Activated naive CD4-positive, alpha-beta T cell treated with Interleukin-2 at 50 U/mL for 16 hours (primary cell): ENCODE measurements at places on chromosomes 5 and 9.

GRCh38 chr5:43078956-43079355 is 38.8 kb upstream of the ANXA2R start:
- DNase-seq: no peak

DNA sequence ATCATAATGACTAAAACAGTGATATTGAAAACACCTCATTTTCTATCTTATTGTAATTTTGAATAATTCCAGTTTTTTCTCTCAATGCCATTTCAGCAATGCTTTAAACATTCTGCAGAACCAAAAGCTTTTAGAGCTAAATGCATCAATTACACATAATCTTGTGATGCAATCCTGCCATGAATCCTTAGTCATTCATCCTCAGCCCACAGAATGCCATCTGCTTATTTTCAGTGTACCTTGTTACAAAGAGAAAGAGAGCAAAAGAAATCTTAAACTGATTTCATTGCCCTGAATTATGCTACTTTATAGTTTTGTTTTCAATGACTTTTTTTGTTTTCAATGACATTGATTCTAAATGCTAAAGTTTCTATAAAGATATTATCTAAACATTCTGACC is 1234.8 kb upstream of the C9orf72 start:
- no peak for DNase-seq

DNA sequence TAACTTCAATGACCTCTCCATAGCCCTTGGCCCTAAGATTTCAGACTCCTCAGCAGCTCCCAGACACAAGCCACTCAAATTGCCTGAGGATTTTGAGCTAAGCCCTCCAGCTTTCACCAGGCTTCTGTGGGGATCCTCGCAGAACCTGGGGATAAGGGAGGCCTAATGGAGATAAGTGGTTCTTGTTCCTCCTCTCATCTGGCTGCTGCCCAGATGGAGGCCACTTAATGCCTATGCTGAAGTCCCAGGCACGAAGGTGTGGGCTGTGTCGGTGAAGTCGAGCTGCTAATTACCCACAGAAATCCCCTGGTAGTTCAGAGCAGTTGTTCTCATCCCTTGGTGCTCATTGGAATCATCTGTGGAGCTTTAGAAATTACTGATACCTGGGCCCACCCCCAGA is 10.3 kb upstream of the FAT2 start:
- no peak for DNase-seq

DNA sequence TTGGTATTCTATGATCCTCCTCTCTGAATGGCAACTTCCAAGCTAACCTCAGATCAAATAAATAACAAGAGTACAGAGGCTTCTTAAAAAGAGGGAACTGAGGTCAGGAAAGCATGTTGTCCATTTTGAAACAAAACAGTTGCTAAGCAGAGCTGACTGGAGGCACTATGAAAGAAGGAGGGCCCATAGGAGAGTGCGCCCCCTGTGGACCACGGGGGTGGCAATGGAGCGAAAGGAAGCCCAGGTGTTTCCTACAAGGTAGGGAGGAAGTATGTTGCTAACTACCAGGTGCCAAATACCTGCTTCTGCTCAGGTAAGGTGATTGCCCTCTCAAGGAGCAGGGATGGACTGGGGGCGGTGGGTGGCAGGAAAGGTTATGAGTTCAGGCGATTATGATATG is 101.8 kb upstream of the MAST4 start:
- no peak for DNase-seq

DNA sequence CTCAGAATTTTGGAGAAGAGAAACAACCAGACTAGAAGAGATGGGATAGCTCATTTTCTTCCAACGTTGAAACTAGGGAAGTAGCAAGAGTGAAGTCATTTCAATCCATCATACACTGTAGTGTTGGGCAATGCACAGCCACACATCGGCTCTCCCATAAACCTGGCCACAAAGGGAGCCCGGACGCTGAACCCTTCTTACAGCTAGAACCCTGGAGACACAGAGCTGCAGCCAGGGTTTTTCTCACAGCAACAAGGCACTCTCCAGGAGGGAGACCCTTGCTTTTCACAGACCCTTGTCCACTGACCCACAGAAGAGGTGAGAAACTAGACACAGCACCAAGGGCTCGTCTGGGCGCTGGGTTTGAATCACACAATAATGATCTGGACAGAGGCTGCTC is 101.4 kb upstream of the FSTL4 start:
- DNase-seq: no peak

- DNase-seq: no peak
Measured at GRCh38 chr5:43627028-43627427, 24.0 kb downstream of the NNT start.

DNA sequence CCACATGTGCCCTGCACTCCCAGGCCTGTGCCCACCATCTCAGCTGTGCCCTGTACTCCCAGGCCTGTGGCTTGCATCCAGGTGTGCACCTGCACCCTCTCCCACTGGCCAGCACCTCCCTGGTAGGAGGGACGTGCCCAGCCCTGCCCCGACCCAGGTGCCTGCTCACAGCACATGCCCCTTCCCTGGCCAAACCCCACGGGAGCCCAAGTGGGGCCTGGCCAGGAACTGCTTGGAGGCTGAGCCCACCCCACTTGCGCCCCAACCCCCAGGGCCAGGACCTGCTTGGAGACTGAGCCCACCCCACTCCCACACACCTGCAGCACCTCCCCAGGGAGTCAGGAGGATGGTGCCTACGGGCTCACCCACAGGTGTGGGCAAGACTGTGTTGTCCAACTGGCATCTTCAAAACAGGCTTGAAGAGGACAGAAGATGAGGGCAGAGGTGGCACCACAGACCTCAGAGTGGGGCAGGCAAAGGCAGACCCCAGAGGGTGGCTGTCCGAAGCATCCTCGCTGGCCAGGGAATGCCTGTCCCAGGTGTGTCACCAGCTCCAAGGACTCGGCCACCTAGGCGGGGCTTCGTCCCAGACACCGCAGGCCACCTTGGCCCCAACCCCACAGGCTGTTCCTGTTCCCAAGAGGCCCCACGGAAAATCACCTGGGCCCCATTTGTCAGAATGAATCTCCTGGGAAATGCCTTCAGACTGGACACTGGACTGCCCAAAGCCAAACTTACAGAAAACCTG is 10.8 kb downstream of the ZDHHC11B start:
- DNase-seq: no peak

GRCh38 chr9:115262477-115262876 is 144.5 kb upstream of the TNC start:
- no peak for DNase-seq

DNA sequence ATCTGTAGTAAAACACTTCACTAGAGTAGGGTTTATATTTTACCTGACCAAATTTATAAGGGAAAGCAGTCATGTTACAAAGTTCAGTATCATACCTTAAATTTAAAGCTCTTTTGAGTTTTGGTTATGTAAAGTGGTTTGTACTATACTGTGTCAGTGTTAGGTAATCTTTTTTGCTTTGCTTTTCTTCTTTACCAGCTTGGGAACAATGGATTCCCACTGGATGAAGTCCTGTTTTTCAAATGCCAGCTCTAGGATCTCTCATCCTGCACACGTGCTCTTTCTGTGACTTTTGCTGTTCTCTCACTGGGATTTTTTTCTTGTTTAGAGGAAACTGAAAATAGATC is 15.9 kb downstream of the CYSTM1 start:
- DNase-seq: no peak

DNA sequence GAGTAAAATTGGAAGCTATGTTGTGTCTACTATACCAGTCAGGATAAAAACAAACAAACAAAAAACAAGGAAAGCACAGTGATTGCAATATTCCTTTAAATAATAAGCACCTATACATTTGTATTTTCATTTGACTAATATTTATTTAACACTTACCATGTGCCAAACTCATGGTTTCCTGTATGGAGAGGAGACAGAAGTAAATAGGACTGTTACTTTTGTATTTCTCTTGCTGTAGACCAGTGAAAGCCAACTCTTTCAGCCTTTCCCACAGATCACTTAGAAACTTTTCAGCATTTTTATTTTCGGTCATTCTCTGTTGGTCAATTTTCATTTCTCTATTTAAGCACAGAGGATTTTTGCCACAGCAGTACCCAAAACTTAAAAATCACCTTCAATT is 4.5 kb downstream of the CMYA5 start:
- DNase-seq: no peak

GRCh38 chr5:92980491-92980890 is 600.5 kb downstream of the NR2F1-AS1 start:
- DNase-seq: no peak

GRCh38 chr9:82922686-82923085 is 140.3 kb downstream of the RASEF start:
- no peak for DNase-seq

DNA sequence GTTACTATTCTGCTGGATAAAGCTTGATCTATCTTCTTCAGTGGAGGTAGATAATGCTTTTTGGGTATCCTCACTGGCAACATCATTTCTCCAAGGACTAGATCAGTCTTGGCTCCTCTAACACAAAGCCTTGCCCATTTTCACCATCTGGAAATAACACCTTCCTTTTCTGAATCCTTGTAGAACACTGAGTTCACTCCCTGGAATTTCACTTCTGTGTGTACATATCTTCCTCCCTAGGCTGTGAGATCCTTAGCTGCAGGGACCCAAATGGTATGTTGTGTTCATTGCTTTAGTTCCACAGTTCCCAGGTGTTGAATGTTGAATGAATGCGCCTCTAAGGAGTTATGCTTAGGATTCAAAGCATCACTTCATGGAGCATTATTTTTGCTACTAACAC is 16.7 kb upstream of the SLC36A1 start:
- DNase-seq: no peak

DNA sequence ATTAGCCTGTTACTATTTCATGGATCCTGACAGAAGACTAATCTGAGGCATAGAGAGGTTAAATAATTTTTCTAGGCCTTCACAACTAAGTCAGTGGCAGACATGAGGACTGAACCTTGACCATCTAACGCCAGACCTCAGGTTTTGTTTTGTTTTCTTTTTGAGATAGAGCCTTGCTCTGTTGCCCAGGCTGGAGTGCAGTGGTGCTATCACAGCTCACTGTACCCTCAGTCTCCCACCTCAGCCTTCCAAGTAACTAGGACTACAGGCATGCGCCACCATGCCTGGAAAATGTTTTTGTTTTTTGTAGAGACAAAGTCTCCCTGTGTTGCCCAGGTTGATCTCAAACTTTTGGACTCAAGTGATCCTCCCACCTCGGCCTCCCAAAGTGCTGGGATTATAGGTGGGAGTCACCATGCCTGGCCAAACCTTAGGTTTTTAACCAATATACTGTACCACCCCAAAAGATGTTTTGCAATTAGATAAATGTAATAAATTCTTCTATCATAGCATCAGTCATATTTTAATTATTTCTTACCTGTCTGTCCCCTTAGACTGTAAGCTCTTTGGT is 35.4 kb downstream of the ERCC6L2 start:
- no peak for DNase-seq

GRCh38 chr5:170161069-170161468 is 55.4 kb downstream of the FOXI1 start:
- DNase-seq: no peak

- DNase-seq: no peak
Measured at GRCh38 chr5:133075572-133076536, 24.0 kb downstream of the HSPA4 start.

GRCh38 chr5:172455511-172456061 is 1.3 kb upstream of the SH3PXD2B start:
- DNase-seq: no peak

DNA sequence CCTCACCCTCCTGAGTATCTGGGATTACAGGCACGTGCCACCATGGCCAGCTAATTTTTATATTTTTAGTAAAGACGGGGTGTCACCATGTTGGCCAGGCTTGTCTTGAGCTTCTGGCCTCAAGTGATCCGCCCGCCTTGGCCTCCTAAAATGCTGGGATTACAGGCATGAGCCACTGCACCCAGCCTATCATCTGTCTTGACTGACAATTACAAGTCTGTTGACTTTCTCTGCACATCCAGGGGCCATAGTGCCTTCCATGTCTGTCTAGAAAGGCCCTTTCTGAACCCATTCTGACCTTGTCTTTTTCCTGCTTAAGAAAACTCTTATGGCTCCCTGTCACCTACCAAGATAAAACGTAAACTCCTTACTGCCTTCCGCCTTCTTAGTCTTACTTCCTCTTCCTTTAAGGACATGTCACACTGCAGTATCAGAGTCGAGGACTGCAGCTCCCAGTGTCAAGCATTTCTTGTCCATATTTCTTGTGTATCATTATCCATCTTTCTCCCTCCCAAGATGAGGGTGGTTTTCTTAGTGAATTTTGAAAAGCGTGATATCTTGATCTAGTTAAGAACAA is 49.9 kb upstream of the SHB start:
- DNase-seq: no peak

DNA sequence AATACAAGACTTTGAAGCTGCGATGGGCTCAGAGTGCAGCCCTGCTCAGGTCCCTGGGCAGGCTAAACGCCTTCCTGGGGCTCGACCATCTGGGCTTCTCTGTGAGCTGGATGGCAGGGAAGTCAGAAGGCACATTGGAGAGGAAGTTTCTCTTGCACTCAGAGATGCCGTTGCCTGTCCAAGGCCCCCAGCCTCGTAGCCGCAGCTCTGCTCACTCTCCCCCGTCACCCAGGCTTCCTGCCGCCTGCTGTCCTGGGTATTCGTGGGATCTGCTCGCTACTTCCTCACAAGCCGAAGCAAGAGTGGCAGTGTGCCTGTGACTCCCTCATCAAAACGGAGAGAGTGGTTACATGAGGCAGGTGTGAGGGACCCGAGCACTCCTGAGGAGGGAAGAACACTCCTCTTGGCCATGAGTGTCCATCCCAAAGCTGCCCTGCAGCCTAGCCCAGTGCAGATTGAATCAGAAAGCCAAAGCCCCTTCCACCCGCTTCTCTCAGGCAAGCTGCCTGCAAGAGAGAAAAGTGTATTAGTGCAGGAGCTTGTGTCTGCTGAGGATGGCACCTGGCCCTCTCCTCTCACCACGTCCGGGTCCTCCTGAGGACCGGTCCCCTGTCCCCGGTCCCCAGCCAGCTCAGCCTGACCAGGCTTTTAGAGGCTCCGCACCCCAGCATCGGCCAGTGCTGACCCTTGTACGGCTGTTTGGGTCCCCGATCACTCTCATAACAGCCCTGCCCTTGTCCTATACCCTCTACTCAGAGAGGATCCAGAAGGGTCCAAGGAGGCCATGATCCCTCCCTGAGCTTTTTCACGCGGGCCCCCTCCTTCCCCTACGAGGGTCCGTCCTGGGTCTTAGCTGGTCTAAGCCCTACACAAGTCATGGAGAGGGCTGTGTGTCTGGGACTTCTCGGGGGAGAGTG is 7.3 kb downstream of the FCN2 start:
- no peak for DNase-seq

- DNase-seq: no peak
Measured at GRCh38 chr9:36163049-36163785, 6.0 kb upstream of the CCIN start.
